Activated CD4-positive, alpha-beta T cell treated with anti-CD3 and anti-CD28 coated beads, Interleukin-2, Interleukin-4, amounts not matched to agents 100 ng/mL and 50 ng/mL, durations not matched to agents 16 hours and 8 hours (primary cell): ENCODE measurements at places on chromosomes 5 and 9.

GRCh38 chr5:37720550-37720952, 119.3 kb downstream of the GDNF start:
- no peak for DNase-seq

GRCh38 chr9:106745457-106745856, 117.5 kb upstream of the ZNF462 start:
- DNase-seq, result no peak

GRCh38 chr5:81898403-81898802, 73.4 kb upstream of the ATG10 start:
- no peak for DNase-seq

DNA sequence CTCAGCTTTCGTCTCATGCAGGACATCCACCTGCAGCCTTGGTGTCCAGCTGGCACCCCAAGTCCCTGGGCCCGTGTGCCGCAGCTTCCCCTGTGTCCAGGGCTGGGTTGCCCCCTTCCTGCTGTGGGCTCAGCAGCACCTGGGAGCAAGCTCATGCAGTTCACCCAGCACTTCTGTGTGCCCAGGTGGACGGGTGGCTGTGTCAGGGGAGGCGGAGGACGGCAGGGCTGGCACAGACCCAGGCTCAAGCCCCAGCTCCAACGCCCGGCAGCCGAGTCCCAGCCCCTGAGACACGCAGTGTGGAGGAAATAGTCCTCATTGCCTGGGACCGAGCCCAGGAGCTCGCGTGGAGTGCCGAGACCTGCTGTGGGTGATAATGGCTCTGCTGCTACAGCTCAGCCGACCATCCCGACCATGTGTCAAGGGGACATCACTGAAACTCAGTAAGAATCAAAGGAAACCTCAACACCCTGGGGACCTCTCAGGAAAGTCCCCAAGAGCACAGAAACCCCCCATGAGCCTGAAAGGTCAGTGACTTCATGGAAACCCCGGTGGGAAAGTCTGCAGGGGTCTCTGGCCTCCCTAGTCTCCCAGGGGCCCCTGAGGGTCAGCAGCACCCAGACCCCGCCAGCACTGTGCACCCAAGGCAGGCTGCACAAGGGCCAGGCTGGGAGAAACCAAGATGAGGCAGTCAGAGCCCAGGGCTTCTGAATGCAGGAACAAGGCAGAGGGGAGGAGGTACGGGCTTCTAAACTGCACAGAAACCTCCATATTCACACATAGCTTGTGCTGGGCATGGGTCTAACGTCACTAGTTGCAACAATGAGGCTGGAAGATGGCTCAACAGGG, 38.8 kb downstream of the LPCAT1 start:
- no peak for DNase-seq

DNA sequence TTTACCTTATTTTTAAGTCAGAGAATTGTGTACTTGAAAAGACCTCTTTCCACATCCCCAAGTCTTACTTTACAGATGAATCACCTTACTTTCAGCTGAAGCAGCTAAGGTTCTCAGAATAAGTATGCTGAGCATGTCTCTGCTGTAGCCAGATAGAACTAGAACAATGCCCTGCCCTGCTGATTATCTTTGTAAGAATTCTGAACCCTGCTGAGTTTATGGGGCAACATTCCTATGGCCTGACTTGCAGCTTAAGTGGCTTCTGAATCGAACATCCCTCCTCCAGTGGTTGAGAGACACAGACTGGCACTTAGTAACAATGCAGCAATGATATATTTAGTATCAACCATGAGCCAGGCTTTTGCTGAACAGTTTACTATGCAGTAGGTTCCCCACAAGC, 592.0 kb upstream of the WWC1 start:
- DNase-seq, result no peak

DNA sequence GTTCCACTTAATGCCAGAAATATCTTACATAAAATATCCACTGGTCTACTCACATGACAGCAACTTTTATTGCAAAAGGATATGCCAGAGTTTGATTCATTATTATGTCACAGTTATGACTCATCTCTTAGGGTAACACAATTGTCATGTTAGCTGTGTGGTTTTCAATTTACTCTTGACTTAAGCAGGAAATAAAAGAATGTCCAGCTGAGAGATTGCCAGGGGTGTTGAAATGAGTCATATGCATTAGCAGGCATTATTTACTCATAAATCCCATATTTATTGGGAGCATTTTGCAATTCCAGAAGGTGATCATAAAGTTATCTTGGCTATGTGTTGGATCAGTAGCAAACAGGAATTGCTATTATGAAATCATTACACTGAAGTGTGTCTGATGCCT, 1164.6 kb upstream of the CDH18 start:
- DNase-seq, result no peak

DNA sequence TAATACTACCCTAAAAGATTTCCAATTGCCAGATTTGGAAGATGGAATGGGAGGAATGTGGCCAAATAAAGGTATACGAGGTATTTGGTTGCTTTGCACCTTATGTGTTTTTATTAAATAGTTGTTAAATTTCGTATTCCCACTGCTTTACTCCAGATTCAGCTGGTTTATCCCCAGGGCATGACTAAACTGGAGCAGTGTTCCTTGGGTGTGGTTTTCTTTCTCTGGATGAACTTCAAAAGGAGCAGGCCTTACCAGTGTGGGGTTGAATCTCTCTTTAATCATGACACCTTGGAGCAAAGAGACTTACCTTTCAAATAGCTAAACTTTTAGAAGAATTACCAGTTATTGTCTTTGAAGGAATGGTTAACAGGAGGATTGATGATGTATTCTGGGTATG, 121.7 kb upstream of the BNC2 start:
- DNase-seq, result no peak

DNA sequence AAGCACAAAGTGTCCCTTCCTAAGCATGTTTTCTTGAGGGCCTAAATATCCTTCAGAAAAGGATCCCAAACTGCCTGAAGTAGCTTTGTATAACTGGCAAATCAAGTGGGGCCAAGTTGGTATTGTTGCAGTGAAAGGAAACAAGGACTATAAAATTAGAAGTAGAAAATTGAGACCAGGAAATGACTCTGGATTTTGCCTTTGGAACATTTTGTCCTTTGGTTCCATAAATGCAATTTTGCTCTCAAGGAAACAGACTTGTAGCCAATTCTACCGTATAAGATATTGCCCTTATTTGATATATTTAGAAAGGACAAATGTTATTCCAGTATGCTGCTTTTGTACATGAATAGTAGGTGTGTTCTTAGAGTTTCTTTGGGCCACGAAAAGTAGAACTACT, 34.4 kb downstream of the RABGAP1 start:
- no peak for DNase-seq

DNA sequence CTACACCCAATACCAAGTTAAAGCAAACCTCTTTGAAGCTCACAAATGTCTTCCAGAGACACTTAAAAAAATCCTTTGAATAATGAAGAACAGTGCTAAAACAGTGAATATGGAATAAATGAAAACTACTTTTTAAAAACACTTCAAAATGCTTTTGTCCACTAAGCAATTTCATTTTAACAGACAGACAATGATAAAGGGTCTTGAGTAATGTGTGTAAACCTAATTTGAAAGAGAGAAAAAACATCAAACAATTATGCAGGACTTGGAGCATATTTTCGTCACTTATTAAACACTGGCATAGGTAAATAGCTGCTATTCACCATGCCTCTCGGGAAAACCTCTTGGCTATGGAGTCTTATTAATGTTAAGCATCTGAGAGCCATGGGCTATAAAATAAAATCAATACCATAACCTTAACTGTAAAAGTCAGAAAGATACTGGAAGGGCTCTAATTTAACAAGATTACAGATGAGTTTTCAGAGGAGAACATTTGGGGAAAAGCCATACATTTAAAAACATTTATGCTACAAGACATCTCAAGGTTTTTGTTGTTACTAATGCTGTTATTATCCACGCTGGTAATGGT, 177.8 kb downstream of the NFIB start:
- no peak for DNase-seq

GRCh38 chr5:66891184-66891925, 295.2 kb downstream of the MAST4 start:
- DNase-seq, result no peak

DNA sequence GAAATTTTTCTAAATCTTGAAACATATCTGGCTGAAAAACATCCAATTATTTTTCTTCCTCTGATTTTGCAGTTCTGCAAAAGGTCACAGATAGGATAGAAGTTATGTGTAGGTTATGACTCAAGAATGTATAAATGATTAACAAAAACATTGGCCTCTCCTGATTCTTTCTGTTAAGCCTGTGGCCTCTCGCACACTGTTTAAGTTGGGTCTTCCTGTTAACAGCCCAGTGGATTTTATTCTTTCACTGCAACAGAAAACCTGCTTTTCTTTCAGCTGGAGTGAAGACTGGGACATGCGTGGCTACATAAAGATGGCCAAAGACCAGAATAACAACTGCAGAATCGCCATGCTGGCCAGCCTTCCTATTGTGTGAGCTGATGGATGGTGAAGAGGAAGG, 17.1 kb upstream of the SPATA31E1 start:
- DNase-seq, result no peak

GRCh38 chr5:28216939-28217360, 1178.6 kb upstream of the CDH9 start:
- peak; percentile 0 for DNase-seq
